ENCODE measurements at places on chromosomes 12 and 14.

- DNase-seq = no peak
Measured at GRCh38 chr12:95259368-95259767, 41.8 kb downstream of the VEZT start.

- DNase-seq = no peak
Measured at GRCh38 chr12:120055231-120056000, 61.1 kb downstream of the RAB35 start.

GRCh38 chr12:114141921-114142564 is 175.9 kb upstream of the RBM19 start:
- DNase-seq = no peak

DNA sequence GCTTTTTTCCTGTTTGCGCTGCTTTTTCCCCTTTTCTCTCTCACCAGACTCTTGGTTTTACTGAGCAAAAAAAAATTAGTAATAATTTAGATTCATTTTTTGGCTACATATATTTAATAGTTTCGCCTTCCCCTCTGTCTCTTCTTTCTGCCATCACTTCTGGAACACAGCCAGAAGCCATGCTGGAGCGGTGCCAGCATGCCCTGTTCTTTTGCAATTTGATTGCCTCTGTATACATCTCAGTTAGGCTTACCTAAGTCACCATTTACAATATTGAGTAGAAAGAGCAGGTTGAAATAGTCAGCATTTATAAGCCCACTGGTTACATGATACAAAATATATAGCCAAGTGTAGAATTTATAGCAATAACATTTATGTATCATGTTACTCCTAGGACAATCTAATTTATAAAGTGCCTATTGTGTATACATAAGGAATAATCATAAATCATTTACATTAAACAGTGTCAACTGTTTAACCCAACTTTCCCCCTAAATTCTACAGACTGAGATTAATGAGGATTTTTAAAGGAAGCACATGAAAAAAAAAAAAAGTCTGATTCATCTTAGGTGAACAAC is 413.8 kb upstream of the SOX5 start:
- no peak for DNase-seq

DNA sequence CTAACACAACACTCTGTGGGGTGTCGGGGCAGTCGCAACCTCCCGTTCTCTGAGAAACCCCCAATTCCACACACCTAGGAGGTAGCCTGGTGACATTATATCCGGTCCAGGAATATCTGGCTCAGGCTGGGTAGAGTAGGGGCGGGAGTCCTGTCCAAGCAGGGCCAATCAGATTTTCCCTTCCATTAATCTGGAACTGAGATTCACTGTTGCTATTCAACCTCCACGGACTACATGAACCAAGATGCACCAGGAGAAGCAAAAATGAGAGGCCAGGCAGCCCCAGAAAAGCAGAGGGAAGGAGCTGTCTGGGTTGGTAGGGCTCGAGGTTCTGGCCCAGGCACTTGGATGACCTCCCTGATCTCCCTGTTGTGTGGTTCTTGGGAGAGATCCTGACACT is 51.0 kb downstream of the NINJ2 start:
- no peak for DNase-seq

DNA sequence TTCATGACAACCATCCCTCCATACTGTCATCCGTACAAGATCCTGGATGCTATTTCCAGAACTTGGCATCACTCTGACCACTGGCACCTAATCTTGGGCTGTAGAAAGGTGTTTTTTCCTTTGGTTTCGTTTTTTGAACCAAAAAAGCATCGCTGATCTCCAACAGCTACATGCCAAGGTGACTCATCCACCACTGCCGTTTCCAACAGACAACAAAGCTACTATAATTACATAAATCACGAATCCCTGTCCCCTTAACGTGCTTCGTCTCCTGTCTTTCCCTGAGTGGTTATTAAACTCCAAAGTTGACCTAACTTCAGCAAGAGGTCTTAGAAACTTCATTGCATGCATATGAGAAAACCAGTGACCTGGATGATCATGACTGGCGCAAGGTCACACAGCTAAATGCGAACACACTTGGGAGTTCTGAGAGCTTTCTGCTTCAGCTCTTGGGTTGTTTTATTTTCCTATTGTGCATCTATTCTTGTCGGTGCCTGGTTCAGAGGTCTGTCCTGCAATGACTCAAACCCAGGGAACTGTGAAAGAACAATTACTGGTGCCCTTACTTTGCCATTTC is 99.9 kb downstream of the PPM1H start:
- DNase-seq = no peak

DNA sequence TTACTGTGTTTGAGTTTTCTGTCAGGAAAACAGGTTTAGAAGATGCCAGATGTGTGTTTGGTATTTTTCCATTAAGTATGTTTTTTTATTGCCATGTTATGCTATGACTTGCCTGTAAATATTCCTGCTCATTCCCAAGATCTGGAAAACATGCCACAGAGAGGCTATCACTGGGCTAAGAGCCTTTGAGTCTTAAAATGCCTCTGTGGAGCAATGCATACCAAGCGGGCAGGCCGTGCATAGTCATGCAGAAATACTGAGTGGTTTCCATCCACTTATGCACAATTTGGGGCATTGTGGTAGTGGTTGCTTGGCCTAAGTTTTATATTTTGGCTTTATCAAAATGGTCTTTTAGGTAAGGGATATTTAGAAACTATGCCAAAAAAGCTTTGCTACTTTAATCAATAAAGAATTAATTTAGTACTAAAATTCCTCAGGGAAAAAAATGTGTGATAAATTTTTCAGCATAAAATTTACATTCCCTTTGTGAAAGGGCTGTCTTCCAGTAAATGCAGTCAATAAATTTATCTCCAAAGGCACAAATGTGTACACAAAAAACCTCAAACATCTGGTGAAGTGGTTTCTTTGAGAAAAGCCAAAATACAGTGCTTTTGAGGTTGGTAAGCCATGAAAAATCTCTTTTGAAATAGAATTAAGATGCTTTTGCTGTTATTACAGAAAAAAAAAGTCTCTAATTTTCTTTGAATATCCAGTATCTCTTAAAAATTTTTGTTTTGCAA is 341.3 kb upstream of the FBXO33 start:
- DNase-seq = no peak

- peak; percentile 26 for DNase-seq
Measured at GRCh38 chr12:57583008-57583831, 7.8 kb upstream of the PIP4K2C start.

DNA sequence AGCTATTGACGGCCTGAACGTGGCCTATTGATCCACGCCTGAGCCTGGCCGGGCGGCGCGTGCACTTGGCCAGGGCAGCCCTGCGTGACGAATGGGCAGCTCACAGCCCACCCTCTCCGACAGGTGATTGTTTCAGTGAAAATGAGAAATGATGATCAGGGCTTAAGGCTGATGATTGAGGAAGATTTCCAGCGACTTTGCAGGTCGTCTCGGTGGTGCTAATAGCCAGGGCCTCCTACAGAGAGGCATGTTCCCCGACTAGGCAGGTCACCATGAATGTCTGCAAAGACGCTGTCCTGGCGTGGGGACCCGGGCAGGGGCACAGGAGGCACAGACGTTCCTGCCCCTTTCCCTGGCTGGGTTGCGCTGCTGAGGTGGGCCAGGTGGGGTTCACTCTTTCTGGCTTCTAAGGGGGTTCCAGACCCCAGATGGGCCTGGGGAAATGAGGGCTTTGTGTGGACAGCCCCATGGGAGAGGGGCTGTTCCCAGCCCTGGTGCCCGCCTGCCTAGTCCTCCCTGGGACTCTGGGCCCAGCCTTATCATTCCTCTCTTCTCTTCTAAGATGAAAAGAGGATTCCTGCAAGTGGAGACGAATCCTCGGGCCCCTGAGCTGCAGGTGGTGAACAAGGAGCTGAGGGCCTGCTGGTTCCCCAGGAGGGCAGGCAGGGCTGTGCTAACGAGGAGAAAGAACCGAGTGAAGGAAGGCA is 157.4 kb downstream of the KIF26A start:
- no peak for DNase-seq

DNA sequence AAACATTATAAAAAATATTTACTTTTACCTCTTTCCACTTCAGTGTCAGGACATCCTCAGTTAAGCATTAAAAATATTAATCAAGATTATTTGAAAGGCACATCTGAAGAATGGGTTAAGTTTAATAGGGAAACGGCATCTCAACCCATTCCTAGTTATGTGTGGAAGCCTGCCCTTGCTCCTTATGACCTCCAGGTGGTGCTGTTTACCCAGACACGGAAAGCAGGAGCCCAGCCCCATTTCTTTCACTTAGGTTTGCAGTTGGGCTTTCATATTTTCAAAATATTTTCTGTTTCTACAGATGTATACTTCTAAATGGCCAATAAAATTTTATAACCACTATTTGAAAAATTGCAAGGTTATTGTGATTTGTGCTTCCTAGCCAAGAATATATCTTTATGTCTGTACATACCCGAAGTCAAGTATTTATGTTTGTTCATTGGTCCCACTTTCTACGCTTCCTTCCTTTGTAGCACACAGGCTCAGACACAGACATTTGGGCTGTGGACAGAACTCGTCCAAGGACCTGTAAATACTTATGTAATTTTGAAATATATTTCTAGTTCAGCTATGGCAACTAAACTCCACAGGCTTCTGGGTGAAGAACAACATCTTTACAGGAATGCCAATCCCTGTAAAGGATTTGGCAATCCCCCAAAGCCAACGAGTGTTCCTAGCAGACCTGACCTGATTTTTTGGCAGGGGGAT is 247.1 kb downstream of the AKAP6 start:
- no peak for DNase-seq

DNA sequence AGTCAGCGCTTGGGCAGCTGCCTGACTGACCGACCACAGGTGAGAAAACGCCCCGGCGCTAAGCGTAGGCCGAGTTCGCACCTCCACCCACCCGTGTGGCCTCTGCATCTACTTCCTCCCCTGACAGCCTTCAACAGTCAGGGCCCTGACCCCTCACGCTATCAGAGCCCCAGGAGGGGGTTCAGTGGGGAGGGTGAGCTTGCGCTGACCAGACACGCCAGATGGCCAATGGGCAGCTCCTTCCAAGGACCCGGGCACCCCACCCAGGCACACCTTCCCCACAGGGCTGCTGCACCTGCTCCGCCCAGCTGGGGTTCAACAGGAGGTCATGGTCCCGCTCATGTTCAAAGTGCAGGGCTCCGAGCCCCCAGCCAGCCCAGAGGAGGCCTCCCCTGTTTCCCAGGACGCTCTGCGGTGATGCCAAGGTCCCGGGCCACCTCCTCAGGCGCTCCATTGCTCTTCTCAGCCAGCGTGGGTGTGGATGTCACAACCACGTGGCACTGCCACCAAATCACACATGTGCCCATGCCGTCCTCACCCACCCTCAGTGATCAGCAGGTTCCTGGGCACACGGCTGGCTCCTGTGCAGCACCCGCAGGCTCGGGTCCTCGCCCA is 48.7 kb upstream of the BCL11B start:
- no peak for DNase-seq

- DNase-seq = no peak
Measured at GRCh38 chr12:94150240-94151121, 2.1 kb downstream of the PLXNC1 start.

DNA sequence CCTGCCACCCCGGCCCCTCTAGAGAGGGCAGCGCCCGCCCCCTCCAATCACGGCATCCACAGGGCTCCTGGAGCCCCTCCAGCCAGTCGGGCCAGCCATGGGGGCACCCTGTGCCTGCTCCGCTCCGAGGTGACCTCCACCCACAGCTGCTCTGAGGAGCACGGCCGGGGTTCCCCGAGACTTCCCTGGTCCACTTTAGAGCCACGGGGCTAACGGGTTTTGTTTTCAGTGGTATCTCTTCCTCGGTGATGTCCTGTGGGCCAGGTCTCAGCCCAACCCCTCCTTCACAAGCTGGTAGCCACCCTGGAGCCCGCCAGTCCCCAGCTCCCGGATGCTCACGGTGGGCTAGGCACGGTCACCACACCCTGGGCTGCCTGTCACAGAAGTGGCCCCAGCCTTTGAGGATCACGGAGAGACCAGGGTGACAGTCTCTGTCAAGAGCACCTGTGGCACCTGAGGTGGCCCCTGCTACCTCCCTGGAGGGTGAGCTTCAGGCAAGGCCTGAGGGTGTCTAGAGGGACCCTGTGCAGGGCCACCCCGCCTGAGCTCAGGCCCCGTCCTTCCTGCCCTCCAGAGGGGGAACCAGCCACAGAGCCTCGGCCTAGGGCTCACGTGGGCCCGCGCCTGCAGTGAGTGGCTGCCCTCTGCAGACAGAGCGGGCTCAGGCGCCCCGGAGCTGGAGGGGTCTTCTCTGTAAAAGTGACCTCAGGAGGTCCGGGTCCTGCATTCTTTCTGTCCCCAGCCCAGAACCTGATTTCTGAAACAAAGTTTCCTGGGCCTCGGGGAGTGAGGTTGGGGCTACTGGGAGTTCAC is 146.0 kb upstream of the C14orf180 start:
- no peak for DNase-seq

GRCh38 chr12:132245521-132246101 is 83.8 kb downstream of the GALNT9 start:
- DNase-seq = no peak

- no peak for DNase-seq
Measured at GRCh38 chr12:105214670-105215375, 21.2 kb downstream of the APPL2 start.

- DNase-seq = no peak
Measured at GRCh38 chr14:30085943-30086342, 158.3 kb upstream of the PRKD1 start.

- no peak for DNase-seq
Measured at GRCh38 chr12:114291389-114292060, 114.4 kb downstream of the TBX5 start.

- DNase-seq = no peak
Measured at GRCh38 chr14:60648934-60649874, at the start of gene SIX1. Gene SIX1 (minus strand): TSS chr14:60649477. CDS start chr14:60649189, 288 bp downstream.

GRCh38 chr12:19110221-19110940 is 19.2 kb upstream of the PLEKHA5 start:
- no peak for DNase-seq

GRCh38 chr12:67489007-67489406 is 159.5 kb upstream of the DYRK2 start:
- DNase-seq = no peak

DNA sequence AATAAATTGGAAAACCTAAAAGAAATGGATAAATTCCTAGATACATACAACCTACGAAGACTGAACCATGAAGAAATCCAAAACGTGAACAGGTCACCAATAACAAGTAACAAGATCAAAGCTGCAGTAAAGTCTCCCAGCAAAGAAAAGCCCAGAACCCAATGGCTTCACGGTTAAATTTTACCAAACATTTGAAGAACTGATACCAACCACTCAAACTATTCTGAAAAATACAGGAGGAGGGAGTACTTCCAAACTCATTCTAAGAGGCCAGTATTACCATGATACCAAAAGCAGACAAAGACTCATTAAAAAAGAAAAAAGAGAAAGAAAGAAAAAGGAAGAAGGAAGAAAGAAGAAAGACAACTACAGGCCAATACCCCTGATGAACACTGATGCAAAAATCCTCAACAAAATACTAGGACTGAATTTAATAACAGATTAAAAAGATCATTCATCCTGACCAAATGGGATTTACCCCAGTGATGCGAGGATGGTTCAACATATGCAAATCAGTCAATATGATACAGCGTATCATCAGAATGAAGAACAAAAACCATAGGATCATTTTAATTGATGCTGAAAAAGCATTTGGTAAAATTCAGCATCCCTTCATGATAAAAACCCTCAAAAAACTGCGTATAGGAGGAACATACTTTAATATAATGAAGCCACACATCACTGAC is 26.9 kb upstream of the CCDC88C start:
- no peak for DNase-seq

GRCh38 chr12:48092611-48093010 is 13.3 kb downstream of the SENP1 start:
- no peak for DNase-seq

- DNase-seq = no peak
Measured at GRCh38 chr14:101219896-101220703, 316.6 kb upstream of the RTL1 start.

- DNase-seq = no peak
Measured at GRCh38 chr12:94123127-94123526, 25.2 kb upstream of the PLXNC1 start.

GRCh38 chr12:32043928-32044549 is 62.6 kb upstream of the BICD1 start:
- DNase-seq = no peak
